ENCODE measurements at places on chromosomes 2 and 18.

DNA sequence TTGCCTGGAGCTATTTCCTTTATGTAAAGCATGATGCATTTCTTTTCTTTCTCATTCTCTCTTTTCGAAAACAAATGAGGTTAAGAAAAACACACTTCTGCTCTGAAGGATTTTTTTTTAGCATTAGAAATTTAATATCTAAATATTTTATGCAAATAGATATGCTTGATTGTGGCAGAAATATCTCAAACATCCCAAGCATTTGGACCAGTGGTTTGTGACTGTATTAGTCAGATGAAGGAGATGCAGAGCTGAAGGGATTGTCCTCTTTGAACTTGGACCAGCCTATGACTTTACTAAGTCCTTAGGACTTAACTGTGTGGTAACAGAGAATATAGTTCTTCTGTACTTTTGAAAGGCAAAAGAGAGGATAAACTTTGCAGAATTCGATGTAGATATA lies 335.9 kb upstream of the NT5C1B start:
- DNase-seq = no peak

GRCh38 chr2:236517251-236518031 lies 52.2 kb upstream of the ACKR3 start:
- DNase-seq = no peak

DNA sequence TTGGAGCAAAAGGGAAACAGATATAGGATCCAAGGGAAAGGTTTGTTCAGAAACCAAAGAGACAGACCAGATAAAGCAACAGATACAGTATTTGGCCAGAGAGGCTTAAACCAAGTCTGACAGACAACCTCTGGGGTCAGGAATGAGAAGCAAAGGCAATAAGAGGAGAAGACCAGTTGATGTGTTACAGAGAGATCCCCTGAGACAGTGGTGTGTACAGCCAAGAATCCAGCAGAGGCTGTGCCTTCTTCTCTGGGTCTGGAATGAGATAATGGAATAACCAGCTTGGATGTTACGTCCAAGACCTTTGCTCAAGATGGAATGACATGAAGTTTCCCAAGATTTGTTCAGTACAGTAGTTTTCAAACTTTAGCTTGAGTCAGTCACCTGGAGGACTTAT lies 61.1 kb downstream of the MDH1 start:
- DNase-seq = no peak

DNA sequence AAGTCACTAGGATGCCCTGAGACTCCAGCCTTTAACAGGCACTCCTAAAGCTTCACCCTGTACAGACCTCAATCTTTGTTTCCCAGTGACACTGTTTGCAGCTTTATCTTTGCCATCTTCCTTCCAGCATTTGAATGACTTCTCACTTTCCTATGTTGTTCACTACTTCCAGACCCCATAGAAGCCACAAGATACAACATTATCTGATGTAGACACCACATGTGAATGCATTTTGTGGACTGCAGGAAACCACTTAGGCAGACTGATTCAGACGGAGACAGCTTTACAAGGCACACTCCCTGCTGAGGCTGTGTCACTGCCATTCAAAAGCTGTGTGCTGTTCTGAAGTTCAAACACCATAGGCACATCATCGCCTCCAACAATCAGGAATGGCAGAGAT lies 67.3 kb upstream of the SPATS2L start:
- no peak for DNase-seq

DNA sequence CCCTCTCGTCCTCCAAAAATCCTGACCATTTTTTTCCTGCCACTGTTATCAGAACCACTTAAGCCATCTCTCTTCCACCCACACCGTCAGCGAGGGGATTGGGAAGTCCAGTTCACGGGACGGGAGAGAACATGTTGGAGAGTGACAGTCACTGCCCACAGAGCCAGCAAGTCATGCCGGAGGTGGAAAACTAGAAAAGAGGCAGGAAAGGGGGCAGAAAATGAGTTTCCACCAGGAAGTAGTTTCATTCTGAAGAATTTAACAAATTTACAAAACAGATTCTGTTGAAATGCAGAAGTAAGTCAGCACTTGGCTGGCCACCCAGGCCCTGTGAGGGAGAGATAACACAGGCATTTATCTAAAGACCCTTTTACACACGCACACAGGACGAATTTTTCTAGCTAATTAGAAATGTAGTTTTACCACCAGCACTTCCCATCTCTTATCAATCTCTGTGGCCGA lies 431.3 kb downstream of the TSN start:
- no peak for DNase-seq

DNA sequence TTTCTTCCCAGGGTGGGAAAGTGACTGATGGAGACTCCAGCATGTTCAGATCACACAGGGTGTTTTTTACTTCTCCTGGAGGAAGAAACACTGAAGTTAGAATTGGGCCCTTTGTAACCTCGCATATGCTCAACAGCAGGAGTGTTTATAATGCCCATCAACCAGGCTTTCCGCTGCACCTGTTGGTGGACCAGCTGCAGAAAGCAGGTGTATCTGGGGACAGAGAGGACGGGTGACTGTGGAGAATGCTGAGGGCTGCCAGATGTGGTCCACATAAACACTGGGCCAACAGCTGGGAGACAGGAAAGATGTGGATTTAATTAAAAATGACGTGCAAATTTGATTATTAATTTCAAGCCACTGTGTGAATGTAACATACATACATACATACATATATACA lies 335.5 kb upstream of the SPRED2 start:
- DNase-seq = no peak

DNA sequence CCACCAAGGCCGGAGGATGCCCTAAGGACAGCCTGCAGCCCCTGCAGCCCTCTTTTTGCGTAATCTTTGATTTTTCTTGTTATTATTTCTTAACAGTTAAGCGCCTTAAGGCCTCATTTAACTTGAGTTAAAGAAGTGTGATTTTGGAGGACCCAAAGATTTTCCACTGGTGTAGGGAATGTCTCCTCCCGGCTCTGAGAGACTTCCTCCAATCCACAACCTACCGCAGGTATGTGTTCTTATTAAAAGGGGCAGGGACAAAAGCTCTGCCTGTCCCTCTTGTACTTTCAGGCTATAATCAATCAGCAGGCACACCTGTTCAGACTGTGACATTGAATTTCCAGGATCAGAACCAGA lies 285.1 kb downstream of the PRKCE start:
- DNase-seq = no peak

GRCh38 chr2:135843671-135844070 lies 6.7 kb upstream of the LCT start:
- no peak for DNase-seq

DNA sequence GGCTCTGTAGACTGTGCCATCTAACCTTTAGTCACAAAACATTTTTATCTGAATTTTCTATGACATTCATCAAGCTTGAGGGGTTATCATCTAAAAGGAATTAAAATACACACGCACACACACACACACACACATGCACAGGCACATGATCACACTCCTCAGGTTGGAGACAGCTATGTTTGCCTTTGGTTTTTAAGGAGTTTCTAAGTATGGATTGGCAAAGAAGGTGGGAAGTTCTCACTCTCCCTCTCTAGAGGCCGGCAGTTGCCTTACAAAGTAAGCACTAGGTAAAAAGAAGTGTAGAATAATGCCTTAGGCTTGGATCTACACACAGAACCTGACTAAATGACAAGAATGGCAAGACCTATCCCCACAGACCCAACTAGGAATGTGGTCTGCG lies 437.1 kb downstream of the ZEB2 start:
- no peak for DNase-seq

- no peak for DNase-seq
These were observed 77.9 kb upstream of the SATB2 start for GRCh38 chr2:199535445-199536177.

- no peak for DNase-seq
These were observed 80.5 kb downstream of the EHBP1 start for GRCh38 chr2:62785810-62786597.

- DNase-seq = no peak
These were observed 6.5 kb upstream of the ZAP70 start for GRCh38 chr2:97706708-97707345.

GRCh38 chr18:56316727-56317126 lies 321.7 kb downstream of the TXNL1 start:
- DNase-seq = no peak

DNA sequence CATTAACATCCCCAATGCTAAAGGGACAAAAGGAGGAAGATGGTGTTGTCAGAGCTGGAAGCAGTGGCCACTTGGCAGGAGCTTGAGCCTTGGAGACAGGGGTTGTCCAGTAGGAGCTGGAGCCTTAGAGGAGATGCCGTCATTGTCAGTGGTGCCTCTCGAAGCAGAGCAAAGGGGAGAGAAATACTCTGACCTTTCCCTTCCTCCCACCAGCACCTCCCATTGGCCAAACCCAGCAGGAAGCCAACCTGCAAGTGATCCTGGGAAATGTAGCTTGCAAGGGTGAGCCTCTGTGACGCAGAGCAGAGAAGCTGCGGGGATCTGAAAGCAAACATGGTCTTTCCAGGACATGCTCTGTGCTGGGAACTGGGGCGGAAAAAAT lies 33.7 kb upstream of the MRPL19 start:
- DNase-seq = no peak

GRCh38 chr2:240917009-240917683 lies 11.0 kb downstream of the CROCC2 start:
- no peak for DNase-seq

GRCh38 chr2:233492078-233492477 lies 74.5 kb downstream of the USP40 start:
- no peak for DNase-seq

GRCh38 chr2:211084352-211084751 lies 528.0 kb downstream of the CPS1 start:
- no peak for DNase-seq

- DNase-seq = no peak
These were observed 3.6 kb downstream of the BCL11A start for GRCh38 chr2:60549928-60550177.

DNA sequence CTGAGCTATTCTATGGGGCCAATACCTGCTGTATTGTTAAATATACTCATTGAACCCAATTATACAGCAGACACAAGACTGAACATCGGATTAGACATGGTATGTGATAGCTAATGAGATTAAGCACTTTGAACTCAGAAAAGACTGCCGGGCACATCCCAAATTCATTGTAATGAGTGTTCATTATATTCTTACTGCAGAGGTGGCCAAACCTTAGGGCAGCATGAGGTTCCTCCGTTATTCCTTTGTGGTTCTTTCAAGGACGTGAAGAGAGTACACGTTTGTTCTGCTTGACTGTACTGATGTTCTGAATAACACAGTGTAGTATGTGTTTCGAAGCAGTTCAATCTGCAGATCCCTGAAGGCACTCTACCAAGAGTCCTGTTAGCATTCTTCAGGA lies 78.4 kb downstream of the KIF5C start:
- no peak for DNase-seq
